Activated CD8-positive, alpha-beta memory T cell treated with anti-CD3 and anti-CD28 coated beads, Interleukin-2, amount 50 U/mL, for 4 hours (primary cell): ENCODE measurements at places on chromosomes 3 and 15.

DNA sequence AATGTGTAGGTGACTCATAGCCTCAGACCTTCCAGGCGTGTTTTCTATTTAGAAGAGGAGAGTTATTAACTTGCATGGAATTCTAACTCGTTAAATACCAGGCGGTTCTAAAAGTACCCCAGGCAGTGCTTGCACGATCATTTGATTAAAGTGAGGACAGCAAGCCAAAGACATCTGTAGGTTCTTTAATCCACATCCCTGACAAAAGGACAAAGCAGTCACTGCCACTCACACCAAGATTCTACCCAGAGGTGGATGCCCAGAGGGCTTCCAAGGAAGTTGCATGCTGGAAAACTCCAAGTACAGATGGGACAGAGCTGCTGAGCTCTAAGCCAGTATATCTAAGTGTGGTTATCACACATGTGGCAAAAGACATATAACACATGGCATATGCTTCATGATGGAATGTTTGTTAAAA, 372.1 kb downstream of the ROBO2 start:
- no peak for DNase-seq

GRCh38 chr15:36601497-36601932, 22.1 kb downstream of the CDIN1 start:
- DNase-seq, result no peak

- DNase-seq, result no peak
These were observed 18.7 kb downstream of the CIB2 start for GRCh38 chr15:78112551-78112950.

DNA sequence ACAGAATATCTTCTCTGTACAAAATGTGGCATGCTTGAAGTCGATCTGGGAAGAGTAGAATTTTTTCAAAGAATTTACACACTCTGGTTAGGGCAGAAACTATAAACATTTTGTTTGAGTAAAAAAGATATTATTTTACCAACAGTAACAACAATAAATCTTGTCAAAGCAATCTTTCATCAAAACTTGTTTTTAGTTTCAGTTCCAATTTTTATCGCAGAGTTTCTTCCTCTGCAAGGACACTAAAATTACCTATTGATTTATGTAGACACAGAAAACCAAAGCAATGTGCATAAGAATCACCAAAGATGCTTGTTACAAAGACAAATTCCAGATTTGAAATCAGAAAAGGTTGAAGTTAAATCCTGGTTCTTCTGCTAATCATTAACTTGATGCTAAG, 61.9 kb downstream of the CGGBP1 start:
- DNase-seq, result no peak

DNA sequence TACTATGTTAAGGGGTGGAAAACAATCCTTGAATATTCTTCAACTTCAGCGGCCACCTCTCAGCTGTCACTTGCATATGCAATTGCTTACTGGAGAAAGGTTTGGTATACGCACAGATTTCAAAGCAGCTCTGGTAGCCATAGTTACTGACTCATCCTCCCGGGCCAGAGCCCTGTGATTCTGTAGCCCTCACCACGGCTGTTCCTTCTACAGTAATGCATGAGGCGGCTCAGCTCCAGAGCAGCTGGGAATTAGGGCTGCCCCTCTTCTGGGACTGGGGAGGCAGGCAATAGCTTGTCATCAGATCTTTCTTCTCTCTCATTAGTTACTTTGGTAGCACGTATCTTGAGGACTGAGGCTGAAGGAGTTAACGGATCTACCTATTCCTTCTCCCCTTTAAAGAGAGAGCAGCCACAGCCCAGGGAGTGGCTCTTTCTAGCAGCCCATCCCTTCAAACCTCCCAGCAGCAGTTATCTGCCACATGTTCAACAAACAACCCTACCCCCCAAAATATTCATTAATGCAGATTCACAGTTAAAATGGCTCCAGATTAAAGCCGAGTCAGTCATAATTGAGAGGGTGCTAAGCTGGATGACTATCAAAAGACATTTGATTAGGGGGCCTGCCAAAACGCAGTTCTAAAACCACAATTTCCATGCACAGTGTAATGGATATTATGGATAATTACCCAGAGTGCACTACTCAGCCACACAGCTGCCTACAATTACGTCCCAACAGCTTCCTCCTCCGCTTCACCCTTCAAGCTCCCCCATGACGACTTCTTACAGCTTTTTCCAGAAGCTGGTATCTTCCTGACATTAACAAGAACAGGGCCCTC, 54.7 kb downstream of the ETV5 start:
- DNase-seq, result no peak

DNA sequence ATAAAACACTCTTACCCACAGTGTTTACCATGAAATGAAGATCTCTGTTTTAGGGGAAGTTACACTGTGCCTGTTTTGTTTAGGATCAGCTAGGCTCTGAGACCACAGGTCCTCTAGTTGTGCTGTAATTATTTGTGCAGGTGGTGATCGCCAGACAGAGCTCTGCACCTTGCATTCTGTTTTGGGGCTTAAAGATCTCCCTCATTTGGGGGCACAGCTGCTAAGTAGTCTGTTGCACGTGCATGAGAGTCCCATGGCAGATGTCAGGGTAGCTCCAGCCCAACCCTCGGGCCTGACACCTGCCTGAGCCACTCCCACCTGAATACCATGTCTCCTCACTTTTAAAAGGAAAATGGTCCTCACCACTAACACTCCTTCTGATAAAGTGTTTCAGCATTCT, 12.4 kb downstream of the C3orf20 start:
- no peak for DNase-seq

DNA sequence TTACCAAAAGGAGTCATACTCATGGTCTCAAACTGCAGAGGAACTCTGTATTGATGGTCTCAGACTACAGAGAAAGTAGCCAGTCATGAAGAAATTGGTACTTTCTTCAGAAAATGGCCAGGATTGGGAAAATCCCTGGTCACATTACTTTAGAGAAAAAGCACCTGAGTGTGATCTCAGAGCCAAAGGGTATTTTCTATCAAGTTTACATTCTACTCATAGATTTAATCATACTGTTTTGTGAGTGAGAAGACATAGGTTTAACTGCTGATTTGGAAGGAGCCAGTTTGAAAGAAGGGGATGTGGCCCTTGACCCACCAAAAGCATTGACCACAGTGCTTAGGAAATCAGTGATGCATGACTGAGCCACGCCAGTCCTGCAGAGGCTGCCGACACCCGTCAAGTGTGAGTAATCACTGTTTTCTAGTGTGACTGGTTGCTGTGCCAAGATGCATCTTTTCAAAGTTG, 203.6 kb downstream of the AKAP13 start:
- DNase-seq, result no peak

DNA sequence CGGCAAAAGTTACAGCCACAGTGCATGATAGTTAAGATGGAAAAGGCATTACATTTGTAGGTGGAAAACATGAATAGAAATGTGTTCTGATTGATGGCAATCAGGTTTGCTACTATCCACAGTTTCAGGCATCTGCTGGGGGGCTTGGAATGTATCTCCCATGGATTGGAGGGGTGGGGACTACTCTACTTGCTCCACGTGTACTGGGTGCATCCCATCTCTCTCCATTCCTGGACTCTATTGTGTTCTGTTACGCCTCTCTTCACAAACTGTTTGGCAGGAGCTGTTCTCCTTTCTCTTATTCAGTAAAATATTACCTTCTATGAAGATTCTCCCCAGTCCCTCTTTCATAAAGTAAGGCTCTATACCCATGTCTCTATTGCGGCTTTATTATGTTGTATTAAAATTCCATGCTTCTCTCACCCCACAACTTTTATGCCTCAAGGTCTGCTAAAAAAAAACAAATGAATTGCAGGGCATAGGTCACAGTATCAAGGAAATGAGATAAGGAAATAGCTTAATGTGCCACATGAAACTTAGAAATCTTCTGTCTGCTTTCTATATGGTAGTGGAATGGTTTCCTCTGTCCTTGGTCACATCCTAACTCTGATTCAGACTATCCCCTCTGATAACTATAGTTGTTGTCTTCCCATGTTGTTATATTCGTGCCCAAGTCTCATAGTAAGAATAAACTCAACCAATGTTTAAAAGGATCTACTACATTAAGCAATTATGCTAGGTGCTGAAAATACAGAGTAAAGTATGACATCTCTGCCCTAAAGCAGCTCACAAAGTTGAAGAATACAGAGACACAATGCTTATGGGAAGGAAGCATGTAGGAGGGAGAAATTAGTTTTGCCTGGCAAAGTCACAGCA, 43.2 kb downstream of the LRRFIP2 start:
- no peak for DNase-seq

DNA sequence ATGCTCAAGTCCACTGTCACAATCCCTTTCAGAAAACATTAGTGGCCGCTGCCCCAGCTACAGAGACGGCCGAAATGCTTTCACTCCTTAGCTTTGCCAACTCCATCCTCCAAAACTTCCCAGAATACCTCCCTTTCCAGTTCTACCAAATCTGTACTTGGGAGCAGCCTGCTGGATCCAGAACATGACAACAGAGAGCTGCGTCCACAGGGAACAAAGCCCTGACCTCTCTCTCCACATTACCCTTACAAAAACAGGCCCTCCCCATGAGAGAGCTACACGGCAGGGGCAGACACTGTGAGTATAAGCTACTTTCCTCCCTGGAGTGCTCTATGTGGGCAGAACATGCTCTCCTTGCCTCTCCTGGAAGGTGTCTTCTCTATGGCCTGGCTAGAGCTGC, 6.3 kb downstream of the RBM15B start:
- DNase-seq, result no peak
